Lung (tissue), 17 donors: ENCODE measurements at places on chromosomes 4 and X. TPM values are rescaled to one million over a fixed set of nuclear protein-coding genes. Genes with fewer than 3 reads are reported as not detected.
A peak's percentile ranks its signal among the peaks of the same experiment; 100 is the strongest.

Gene HUWE1
- 26.0 TPM for polyA plus RNA-seq

GRCh38 chrX:2351999-2352995, 148.5 kb downstream of the DHRSX start:
- H3K27me3 ChIP-seq = no peaks in the 10 kb centered on the region
- no peaks in the 10 kb centered on the region for H3K36me3 ChIP-seq
- no peak for DNase-seq
- H3K4me1 ChIP-seq = no peaks in the 10 kb centered on the region

- H3K36me3 ChIP-seq = no peaks in the 10 kb centered on the region
- DNase-seq = no peak
- H3K27ac ChIP-seq = no peak overlapping the region
- no peaks in the 10 kb centered on the region for H3K4me1 ChIP-seq
These were observed 239.0 kb upstream of the GIMD1 start for GRCh38 chr4:106607558-106607957.

GRCh38 chr4:8594097-8595038, 1.8 kb downstream of the CPZ start:
- DNase-seq = peak; percentile 75
- H3K36me3 ChIP-seq = no peaks in the 10 kb centered on the region
- no peak overlapping the region for H3K27ac ChIP-seq
- peaks cover 38% of the 10 kb centered on the region for H3K27me3 ChIP-seq

DNA sequence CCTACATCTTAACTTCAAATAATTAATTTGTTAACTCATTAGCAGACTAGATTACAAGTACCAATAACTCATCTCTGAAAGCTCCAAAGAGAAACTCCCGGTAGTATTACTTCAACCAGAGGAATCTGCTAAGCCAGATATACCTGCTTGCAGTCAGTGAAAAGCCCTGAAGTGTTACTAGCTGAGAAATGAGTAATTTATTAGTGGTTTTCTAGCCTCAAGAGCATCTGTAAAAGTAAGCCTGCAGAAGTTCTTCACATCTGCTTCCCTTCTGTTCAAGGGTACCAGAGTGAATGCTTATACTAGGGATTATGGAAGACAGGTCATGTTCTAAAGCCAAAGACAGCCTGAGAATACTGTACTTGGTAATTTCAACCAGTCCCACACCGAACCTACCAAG, 34.7 kb downstream of the IRS4 start:
- no peak for DNase-seq
- no peaks in the 10 kb centered on the region for H3K36me3 ChIP-seq
- H3K4me3 ChIP-seq = no peak overlapping the region
- H3K4me1 ChIP-seq = no peaks in the 10 kb centered on the region
- H3K27me3 ChIP-seq = peaks cover 30% of the 10 kb centered on the region

Gene FAM236C
- not detected for polyA plus RNA-seq

Gene HOPX
- 731 TPM for polyA plus RNA-seq

Gene ACE2
- 7.4 TPM for polyA plus RNA-seq

Gene EDNRA
- 3.7 TPM for polyA plus RNA-seq

Gene RAB33A
- polyA plus RNA-seq = 0.37 TPM

DNA sequence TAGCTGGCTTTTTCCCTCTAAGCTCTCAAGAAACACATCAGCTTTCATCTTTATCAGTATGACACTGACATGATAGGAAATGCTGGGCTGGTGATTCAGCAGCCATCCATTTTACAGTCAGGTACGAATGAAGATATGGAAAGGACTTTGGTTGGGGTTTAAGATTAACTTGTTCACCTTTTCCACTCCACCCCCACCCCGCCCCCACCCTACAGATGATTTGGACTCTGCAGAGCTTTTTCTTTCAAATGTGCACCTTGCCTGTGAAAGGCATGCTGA, 132.6 kb downstream of the AKAP4 start:
- no peak overlapping the region for H3K4me3 ChIP-seq
- no peak for DNase-seq
- H3K36me3 ChIP-seq = no peaks in the 10 kb centered on the region
- no peak overlapping the region for H3K27ac ChIP-seq
- H3K27me3 ChIP-seq = peaks cover 4% of the 10 kb centered on the region

DNA sequence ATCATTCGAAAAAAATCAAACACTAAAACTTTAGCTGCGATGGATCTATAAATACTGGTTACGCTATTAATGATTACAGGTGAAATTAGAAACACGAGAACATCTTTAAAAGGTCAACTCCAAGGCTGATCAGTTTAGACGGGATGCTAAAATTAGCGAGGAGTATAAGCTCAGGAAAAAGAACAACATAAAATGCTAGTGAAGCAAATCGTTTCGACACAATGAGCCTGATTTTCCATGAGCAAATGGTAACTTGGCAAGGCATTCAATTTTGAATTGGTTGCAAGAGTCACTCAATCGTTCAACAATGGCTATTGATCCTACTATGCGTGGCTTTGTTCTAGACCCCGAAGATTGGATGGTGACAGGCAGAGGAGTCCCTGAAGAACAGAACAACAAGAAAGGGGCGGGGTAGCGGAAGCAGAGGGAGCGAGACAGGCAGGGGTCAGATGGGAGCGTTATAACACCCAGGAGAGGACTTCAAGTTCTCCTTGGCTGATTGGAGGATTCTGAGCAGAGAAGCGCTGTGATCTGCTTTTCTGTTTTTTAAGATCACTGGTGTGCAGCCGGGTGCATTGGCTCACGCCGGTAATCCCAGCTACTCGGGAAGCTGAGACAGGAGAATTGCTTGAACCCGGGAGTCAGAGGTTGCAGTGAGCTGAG, 146.5 kb downstream of the RBM47 start:
- H3K27me3 ChIP-seq = no peaks in the 10 kb centered on the region
- no peak for DNase-seq
- H3K4me3 ChIP-seq = no peak overlapping the region
- H3K4me1 ChIP-seq = no peaks in the 10 kb centered on the region

GRCh38 chr4:8524595-8525382, 55.4 kb upstream of the GPR78 start:
- H3K27me3 ChIP-seq = no peaks in the 10 kb centered on the region
- no peak overlapping the region for H3K27ac ChIP-seq
- no peak overlapping the region for H3K4me3 ChIP-seq

- H3K36me3 ChIP-seq = no peaks in the 10 kb centered on the region
- no peak for DNase-seq
- H3K4me3 ChIP-seq = no peak overlapping the region
- no peaks in the 10 kb centered on the region for H3K27me3 ChIP-seq
- no peaks in the 10 kb centered on the region for H3K4me1 ChIP-seq
- H3K27ac ChIP-seq = no peak overlapping the region
These were observed 7.0 kb downstream of the CD38 start for GRCh38 chr4:15784959-15785634.

- no peak for DNase-seq
- no peak overlapping the region for H3K4me3 ChIP-seq
- peaks cover 48% of the 10 kb centered on the region for H3K27me3 ChIP-seq
- no peak overlapping the region for H3K27ac ChIP-seq
- no peaks in the 10 kb centered on the region for H3K36me3 ChIP-seq
These were observed 3.9 kb downstream of the RAB9A start for GRCh38 chrX:13692771-13693231.

Gene GAGE12J
- not detected for polyA plus RNA-seq

- peak; percentile 18 for DNase-seq
- H3K4me1 ChIP-seq = peaks cover 2% of the 10 kb centered on the region
- H3K36me3 ChIP-seq = peaks cover 2% of the 10 kb centered on the region
- H3K4me3 ChIP-seq = no peak overlapping the region
- peaks cover 4% of the 10 kb centered on the region for H3K27me3 ChIP-seq
These were observed 719 bp upstream of the TCEAL4 start for GRCh38 chrX:103584596-103584995.

Gene SLC6A14
- 103 TPM for polyA plus RNA-seq

DNA sequence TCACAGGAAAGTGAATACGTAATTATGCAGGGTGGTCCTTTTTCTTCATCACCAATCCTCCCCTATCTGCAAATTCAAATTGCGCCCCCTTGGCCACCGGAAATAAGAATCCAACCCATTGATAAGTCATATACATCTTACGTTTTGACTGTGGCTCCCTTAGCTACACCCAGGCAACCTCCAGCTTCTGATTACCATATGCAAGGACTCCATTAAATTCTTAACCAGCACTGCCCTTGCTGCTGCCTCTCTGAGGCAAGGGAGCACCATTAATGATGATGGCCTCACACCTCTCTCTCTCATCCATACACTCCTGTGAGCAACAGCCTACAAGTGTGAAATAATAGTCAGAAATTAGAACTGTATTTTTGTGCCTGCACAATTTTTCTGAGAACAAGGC, 106.0 kb upstream of the NOCT start:
- H3K27me3 ChIP-seq = no peaks in the 10 kb centered on the region
- H3K27ac ChIP-seq = no peak overlapping the region
- no peak overlapping the region for H3K4me3 ChIP-seq
- DNase-seq = no peak

DNA sequence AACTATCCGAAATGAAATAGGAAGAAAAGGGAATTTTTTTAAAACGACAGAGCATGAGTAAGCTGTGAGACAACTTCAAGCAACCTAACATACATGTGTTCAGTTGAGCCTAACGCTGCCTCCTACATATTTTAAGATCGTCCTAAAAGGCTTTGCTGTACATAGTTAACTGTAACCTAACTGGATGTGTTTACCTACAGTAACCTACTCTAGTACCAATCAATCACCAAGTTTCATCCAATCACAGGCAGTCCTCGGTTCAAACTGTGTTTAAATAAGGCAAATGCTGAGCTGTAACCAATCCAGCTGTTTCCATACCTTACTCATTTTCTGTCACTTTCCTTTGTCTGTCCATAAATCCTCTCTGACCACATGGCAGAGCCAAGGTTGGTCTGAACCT, 17.1 kb downstream of the RCHY1 start:
- peaks cover 21% of the 10 kb centered on the region for H3K36me3 ChIP-seq
- DNase-seq = no peak
- H3K27me3 ChIP-seq = no peaks in the 10 kb centered on the region

DNA sequence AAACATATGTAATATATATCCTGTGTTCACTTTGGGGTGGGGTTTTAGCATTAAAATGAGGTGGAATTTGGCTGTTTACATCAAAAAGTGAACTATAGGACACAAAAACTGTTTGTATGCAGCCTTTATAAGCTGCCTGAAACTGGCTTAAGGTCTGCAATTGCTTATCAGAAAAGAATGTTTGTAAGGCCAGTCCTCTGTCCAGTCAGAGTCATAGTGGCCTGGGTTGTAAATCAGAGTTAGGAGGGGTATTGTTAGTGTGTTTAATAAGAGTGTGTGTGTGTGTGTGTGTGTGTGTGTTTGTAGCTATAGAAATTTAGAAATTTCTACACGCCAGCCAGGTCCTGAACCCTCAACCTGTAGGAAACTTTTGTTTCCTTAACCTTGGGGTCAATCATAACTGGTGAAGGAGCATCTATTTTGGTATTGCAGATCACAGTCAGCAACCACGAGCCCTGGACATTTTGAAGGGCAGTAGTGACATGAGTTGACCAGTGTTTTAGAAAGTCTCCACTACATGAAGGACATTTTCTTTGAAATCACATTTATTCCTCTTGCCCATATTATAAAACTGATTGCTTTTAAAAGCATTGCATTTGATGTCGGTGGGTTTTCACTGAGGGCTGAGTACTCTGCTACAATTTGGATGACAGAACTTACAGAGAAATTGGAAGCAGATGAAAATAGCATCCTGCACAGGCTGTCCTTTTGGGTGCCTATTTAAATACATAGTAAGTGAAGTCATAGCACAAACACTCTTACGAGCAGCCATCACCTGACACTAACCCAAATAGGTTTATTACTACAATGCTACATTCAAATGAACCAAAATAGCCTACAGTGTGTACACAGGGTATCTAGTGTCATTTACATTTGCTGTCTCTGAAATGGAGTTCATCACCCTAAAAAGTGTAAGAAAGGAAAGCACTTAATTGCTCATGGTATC, 11.2 kb upstream of the TMEM154 start:
- no peaks in the 10 kb centered on the region for H3K36me3 ChIP-seq
- H3K4me3 ChIP-seq = no peak overlapping the region
- DNase-seq = no peak
- peak overlapping the region; percentile 84 for H3K27ac ChIP-seq
- no peaks in the 10 kb centered on the region for H3K27me3 ChIP-seq
- no peaks in the 10 kb centered on the region for H3K4me1 ChIP-seq

Gene SMIM10L2A
- polyA plus RNA-seq = 0.48 TPM

Gene ESX1
- polyA plus RNA-seq = not detected

DNA sequence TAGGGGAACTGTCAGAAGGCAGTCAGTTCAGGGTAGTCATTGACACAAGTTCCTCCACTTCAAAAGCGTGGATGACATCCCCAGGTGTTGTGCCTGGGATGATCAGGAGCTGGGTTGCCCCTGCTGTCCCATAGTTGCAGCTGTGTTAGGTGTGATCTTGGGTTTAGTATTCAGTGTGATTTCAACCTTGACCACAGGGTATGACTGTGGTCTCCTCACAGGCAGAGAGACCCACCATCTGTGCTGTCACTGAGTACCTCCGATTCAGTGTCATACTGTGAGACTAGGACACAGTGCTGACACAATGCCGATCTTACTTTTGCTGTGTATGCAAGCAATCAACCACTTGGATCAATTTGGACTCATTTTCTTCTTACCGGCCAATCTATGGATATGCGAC, 25.2 kb downstream of the FOXR2 start:
- no peaks in the 10 kb centered on the region for H3K4me1 ChIP-seq
- no peaks in the 10 kb centered on the region for H3K36me3 ChIP-seq
- no peak for DNase-seq
- H3K27ac ChIP-seq = no peak overlapping the region

DNA sequence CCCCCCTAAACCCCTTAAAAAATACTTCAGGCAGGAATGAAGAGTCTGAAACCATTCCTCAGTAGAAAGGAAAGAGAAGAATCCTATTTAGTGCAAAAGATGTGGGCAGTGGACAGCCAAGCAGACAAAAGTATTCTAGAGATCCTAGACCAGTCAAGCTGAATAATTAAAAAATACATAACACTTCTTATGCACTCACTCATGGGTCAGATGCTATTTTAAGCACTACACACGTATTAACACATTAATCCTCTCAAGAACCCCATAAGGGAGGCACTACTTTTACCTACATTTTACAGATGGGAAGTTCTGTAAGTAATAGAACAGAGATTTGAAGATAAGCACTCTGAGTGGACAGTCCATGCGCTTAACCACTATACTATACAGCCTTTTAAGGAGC, 5.9 kb downstream of the TAB3 start:
- no peaks in the 10 kb centered on the region for H3K4me1 ChIP-seq
- no peak overlapping the region for H3K4me3 ChIP-seq
- no peak for DNase-seq
- no peaks in the 10 kb centered on the region for H3K27me3 ChIP-seq

DNA sequence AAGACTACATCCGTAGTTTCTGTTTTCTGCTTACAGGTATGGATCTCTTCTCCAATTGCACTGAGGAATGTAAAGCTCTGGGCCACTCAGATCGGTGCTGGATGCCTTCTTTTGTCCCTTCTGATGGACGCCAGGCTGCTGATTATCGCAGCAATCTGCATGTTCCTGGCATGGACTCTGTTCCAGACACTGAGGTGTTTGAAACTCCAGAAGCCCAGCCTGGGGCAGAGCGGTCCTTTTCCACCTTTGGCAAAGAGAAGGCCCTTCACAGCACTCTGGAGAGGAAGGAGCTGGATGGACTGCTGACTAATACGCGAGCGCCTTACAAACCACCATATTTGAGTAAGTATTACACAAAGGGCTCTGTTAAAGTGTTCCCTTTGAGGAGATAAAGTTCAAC, 13.8 kb downstream of the PCDH10 start:
- no peaks in the 10 kb centered on the region for H3K27me3 ChIP-seq
- H3K4me1 ChIP-seq = no peaks in the 10 kb centered on the region
- H3K27ac ChIP-seq = no peak overlapping the region
- DNase-seq = no peak
- no peaks in the 10 kb centered on the region for H3K36me3 ChIP-seq

Gene ASMT
- 0.37 TPM for polyA plus RNA-seq

Gene IBSP
- polyA plus RNA-seq = 0.19 TPM
